ENCODE measurements at places on chromosomes 16 and 17.

GRCh38 chr17:28573966-28574480 lies 2.7 kb downstream of the ALDOC start:
- DNase-seq = no peak

DNA sequence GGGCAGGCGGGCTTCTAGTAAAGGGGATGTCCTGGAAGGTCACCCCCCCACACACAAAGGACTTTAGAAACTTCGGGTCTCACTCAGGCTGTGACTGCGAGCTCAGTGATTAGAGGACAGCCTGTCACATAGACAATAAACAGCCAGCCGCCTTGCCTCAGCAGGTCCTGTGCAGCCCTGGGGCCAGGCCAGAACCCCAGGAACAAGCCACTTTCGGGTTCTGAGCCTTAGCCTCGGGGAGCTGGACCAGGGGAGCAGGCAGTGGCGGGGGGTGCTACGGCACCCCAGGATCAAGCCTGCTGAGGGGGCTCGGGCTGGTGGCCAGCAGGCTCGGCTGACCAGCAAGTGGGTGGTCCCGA lies 1.1 kb downstream of the GAS7 start:
- no peak for DNase-seq

GRCh38 chr16:88810166-88810911 lies 1.4 kb downstream of the APRT start:
- DNase-seq = no peak

DNA sequence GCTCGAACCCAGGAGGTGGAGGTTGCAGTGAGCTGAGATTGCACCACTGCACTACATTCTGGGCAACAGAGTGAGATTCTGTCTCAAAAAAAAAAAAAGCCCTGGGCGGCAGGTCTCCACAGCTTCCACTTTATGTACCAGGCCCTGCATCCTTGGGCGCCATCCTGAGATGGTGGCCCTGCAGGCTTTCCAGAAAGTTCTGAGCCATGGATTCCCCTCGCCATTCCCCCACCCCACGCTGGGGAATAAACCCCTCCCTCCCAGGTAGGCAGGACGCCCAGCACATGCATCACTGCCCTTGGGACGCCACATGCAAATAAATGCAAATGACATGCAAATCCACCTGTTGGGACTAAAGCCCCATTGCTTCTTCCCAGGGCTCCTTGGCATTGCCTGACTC lies 13.8 kb upstream of the ZNF469 start:
- DNase-seq = no peak

DNA sequence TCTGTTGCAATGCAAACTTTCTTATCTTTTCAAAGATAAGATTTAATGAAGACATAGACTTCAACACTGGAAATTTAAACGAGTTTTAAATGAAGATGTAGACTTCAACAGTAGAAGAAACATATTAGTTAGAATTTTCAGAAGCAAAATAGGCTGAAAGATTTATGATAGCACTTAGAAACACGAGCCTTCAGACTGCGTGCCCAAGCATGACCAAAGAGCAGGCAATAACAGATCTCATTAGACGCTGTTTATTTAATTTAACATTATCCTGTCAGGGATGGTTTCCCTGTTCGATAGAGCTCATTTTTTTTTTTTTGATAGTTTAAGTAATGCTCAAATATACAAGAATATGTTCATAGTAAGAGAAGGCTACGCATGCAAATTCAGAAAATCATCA lies 604.7 kb upstream of the SOX9 start:
- DNase-seq = no peak

GRCh38 chr17:81549031-81549557 lies 3.1 kb downstream of the FAAP100 start:
- DNase-seq = no peak

Measured in stimulated activated CD4-positive, alpha-beta T cell treated with anti-CD3 and anti-CD28 coated beads, Interleukin-15, amount 100 ng/mL, for 48 hours (primary cell).